ENCODE measurements at places on chromosomes 3 and 15. TPM values are rescaled to one million over a fixed set of nuclear protein-coding genes. Genes with fewer than 3 reads are reported as not detected.

DNA sequence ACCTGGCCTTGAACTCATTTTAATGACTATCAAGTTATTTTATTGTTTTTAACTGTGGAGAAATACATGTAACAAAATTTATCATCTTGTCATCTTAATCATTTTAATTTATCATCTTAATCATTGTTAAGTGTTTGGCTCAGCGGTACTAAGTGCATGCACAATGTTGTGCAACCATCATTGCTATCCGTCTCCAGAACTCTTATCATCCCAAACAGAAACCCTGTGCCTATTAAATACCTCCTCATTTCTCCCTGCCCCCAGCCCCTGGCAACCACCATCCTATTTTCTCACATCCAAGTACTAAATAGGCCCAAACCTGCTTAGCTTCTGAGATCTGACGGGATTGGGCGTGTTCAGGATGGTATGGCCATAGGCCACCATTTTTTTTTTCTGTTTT lies 51.5 kb upstream of the UBP1 start:
- no peak for DNase-seq

- peak; percentile 44 for DNase-seq
Measured at GRCh38 chr15:82646250-82647044, 716 bp downstream of the CPEB1 start.

- DNase-seq: no peak
Measured at GRCh38 chr3:153023896-153024295, 138.1 kb upstream of the RAP2B start.

The GOLGA6L10 gene
- 3.3 TPM for total RNA-seq

The ECE2 gene
- not detected for total RNA-seq

The NDN gene
- total RNA-seq: 110 TPM

The C3orf62 gene
- total RNA-seq: 5.7 TPM

The IFT80 gene
- 29.8 TPM for total RNA-seq
